ENCODE measurements at places on chromosomes 12 and 14.

DNA sequence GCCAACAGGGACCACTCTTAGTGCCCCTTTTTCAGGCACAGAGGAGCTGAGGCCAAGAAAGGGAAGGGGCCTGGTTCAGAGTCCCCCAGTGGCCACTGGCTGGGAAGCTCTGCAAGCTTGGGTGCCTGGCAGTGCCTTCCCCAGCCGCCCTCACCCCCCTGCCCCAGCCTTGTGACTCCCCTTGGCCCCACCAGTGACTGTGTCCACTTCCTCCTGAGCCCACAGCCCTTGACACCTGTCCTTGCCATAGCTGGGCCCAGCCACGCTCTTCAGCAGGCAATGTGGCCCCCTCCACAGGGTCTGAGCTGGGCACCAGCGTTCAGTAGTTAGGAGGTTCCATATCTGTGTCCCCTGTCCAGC lies 19.0 kb upstream of the C14orf180 start:
- DNase-seq, result no peak

DNA sequence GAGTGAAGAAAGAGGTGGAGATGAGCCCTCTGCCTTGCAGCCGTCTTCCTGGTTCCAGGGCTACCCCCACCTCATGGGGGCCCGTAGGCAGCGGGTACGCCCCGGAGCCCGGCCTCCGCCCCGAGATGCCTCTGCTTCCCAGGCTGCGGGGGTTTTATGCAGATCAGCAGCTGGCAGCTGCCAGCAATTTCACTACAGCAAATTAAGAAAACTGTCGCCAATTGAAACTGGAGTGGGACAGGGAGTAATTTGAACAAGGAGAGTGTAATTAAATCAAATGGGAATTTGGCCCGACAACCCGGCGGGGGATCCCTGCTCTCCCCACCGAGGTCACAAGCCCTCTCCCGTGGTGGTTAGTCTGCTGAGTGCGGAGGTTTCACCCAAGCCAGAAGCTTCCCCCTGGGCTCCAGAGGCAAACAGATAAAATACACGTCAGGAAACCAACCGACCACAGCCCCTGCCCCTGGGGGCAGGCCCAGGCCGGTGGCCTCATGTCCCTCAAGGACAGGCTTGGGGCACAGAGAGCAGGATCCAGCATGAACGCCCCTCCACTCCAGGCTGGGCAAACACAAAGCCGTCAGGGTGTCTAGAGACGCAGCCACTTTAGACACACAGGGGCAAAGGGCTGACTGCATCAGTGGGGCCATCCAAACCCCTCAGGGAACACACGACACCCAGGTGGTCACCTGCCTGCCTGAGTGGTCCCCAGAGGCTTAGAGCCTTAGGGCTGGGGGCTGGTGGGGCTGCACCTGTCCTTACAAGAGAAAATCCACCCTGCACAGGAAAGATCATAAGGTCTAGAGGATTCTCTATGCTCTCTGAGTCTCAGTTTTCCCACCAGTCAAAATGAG lies 53.8 kb downstream of the TESC start:
- no peak for DNase-seq

DNA sequence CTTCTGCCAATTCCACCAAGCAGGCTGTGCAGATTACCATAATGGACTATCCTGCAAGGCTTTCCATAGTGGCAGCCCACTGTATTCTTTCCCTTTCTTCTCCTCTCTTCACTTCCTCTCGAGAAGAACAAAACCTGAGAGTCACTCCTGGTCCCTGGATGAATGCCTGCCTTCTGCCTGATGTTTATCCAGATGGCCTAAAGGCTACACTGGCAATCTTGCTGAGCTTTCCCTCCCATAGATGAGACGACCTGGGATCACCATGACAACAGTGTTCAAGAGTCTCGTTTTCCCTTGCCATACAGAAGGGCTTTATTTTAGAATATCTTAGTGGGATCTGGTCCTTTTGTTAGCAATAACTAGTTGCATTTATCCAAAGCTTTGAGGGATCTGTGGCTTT lies 142.3 kb downstream of the RTN1 start:
- DNase-seq, result no peak

DNA sequence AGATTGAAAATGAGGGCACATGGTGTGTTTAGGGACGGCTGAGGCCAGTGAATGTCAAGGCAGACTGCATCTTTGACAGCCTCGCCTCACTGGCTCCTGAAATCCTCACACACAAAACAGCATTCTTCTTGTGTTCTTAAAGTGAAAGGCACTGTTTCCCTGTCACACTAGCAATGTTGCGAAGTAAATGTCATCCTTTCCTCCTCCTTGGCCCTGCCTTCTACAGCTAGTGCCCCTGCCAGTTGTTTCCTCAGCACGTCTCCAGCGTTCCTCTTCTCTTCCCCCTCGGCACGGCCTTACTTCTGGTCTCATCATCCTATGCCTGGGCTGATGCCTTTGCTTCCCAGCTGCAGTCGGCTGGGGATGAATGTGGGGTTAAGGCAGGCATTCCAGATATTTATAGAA lies 129.4 kb upstream of the DNM1L start:
- no peak for DNase-seq

DNA sequence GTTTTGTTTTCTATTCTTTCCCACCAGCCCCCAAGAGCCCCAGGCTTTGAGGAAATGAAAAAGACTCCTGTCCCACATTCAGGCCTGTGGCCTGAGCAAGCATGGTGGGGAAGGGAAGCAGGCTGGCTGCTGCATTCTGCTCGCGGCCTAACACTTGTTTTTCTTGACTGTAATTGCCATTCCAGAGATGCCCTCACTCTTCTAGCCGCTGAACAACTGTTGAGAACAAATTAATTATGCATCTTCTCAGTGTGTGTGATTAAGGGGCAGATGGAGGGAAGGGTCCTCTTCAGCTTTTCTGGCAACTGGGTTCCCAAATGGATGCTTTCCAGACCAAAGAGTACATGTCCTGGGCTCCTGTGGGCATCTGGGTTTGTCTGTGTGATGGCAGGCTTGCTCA lies 43.3 kb downstream of the ADCK1 start:
- DNase-seq, result no peak

Data from NCI-H2227 treated with DMSO at 0.1 percent for 48 hours (cell line).